SHP77 treated with DMSO at 0.1 percent for 48 hours (cell line): ENCODE measurements at places on chromosomes 12 and 14.

GRCh38 chr12:3303410-3304136, 187.4 kb upstream of the PRMT8 start:
- DNase-seq: peak; percentile 40

DNA sequence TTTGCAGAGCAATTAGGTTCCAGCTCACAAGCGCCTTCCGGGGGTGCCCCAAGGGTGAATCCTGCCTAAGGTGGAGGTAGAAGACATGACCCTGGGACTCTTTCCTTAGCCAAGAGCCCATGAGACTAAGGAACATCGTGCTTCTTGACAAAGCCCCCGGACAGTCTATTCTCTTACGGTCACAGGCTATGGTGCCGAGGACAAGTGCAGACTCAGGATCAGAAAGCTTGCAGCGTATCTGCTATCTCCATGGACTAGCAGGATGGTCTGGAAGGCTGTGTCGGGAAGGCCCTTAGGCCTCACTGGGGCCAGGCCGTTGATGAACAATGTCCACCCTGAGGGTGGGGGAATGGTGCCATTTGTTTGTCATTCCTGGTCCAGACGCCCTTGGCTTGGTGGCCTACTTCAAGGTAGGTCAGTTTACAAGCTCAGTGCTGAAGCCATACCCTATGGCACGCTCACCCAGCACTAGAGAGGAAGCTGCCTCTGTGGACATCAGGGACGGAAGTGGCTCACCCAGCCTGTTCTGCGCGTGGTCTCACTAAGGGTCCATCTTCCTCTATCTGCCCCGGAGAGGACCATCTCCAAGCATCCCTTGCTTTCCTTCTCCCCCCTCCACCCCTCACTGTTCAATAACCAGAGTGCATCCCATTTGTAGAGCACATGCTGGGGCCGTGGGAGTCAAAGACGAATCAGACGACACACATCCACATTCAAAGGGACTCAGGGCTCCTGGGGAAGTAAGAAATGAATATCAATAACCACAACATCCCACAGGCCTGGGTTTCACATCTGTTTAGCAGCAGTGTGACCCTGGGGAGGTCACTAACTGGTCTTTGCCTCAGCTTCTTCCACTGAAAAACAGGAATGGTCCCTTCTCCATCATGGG, 45.0 kb upstream of the IQSEC3 start:
- no peak for DNase-seq

- no peak for DNase-seq
These were observed 87.1 kb downstream of the FZD10 start for GRCh38 chr12:130249376-130249775.

GRCh38 chr12:873954-874353, 75.5 kb downstream of the RAD52 start:
- DNase-seq: no peak

- no peak for DNase-seq
These were observed 335.1 kb upstream of the OR4E1 start for GRCh38 chr14:22008766-22009165.

- DNase-seq: no peak
These were observed 168.1 kb downstream of the SNAPC1 start for GRCh38 chr14:61930101-61930857.

DNA sequence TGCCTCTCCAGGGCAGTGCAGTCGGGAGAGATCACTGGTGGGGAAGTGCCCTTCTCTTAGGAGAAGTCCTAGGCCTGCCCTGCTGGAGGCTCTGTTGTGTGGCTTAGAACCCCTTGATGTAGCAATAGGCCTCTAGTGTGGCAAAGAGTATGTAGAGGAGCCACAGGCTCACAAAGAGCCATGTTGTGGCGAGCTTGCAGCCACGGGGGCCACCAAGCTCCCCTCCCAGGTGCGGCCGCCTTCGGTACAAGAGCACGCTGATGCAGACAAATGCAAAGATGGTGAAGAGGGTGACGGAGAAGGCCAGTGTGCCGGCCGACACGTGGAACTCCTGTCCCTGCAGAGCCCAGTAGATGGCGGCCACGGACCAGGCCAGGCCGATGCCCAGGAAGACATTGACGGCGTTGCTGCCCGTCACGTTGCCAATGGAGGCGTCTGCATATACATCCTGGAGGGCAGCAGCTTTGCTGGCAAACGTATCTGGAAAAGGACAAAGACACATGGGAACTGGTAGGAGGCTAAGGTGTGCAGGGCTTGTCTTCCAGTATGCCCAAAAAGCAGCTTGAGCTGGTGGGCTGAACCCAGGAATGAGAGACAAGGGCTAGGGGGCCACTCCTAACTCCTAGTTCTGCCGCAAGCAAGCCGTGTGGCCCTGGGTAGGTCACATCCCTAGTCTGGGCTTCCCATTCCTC, 142.8 kb downstream of the SLC8A3 start:
- DNase-seq: peak; percentile 64

DNA sequence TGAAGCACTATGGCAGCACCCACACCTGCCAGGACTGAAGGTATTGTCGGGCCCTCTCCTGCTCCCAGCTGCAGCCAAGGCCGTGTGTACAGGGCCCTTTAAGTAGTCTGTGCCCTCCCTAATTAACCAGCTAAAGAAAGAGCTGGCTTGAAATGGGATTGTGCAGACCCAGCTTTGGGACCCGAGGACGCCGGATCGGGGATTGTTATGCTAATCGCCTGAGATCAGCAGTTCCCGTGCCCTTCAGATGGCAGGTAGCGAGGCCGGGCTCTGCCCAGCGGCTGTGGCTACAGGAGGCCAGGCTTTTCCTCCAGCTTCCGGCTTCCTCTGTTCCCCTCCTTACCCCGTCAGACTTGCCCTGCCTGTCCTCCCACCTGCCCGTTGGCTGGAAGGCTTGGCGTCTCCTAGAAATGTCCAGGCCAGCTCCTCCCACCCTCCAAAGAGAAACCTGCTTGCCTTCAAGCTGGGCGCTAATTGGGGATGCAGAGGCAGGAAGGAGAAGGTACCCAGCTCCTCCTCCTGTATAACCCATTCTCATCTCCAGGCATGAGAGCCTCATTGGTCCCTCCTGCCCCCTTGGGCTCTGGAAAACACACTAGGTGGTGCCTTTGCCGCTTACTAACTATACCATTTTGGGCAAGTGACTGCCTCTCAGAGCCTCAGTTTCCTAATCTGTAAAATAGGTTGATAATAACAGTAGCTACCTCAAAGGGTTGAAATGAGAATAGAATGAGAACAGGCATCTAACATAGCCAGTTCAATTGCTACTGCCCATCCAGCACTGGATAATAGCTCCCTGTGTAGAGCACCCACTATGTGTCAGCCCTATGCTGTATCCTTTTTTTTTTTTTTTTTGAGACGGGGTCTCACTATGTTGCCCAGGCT, 25.8 kb upstream of the MSI1 start:
- DNase-seq: peak; percentile 53

- no peak for DNase-seq
These were observed 268.9 kb downstream of the ETNK1 start for GRCh38 chr12:22893878-22894277.

DNA sequence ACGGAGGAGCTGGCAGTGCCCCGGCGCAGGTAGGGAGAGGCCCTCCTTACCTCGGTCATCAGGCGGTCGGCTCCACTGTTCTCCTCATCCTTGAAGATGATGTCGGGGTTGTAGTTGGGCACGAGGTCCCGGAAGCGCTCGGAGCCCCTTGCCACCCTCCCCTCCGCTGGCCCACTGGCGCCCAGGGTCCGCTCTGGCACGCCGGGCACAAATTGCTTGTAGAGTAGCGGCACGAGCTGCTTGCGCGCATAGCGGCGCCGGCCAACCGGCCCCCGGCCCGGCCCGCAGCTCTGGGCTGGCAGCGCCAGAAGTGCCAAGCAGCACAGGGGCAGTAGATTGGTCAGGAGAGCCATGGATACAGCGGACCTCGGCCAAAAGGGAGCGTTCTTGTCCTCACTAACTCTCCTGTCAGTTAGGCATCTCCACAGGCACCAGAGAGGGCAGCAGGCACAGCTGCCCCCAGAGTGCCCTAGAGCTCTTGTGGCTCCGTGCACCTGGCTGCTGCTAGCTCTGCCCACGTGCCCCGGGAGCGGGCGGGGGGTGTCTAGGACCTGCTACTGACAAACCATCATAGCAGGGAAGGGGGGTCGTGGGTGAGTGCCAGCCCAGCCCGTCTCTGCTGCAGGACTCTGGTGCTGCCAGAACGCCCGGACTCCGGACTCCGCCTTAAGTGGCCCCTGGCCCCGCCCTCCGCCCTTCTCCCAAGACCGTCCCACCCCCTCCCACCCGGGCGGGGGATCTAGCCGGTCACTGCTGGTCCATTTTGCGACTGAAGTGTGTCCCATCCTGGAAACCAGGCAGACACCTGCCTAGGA, at the start of gene DHH:
Gene DHH (minus strand): TSS at position 642 of the 815 bp plus-strand sequence. CDS start 289 bp downstream, at position 353.
- peak; percentile 49 for DNase-seq

- peak; percentile 51 for DNase-seq
These were observed 5.5 kb upstream of the GPR68 start for GRCh38 chr14:91249841-91250616.

- DNase-seq: no peak
These were observed 703 bp downstream of the TMED10 start for GRCh38 chr14:75175677-75176141.

GRCh38 chr14:94306047-94306978, 13.2 kb upstream of the SERPINA10 start:
- DNase-seq: no peak

DNA sequence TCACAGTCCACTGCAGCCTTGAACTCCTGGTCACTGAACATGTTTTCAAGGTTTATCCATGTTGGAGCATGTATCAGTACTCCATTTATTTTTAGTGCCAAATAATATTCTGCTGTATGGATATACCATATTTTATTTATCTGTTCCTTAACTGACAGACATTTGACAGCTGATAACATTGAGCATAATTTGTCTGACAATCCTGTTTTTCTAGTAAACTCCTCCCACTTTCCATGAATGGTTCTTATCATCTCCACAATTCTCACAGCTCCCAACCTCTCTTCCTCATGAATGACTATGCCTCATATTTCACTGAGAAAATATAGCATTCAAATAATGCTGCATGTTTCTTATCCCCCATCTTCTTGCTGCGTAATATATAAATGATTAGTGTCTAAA, 33.3 kb downstream of the COCH start:
- no peak for DNase-seq

- peak; percentile 91 for DNase-seq
These were observed 192.2 kb upstream of the PELI2 start for GRCh38 chr14:55926007-55926406.

GRCh38 chr14:39467889-39468524, 35.8 kb upstream of the FBXO33 start:
- peak; percentile 20 for DNase-seq

- DNase-seq: no peak
These were observed 231.2 kb upstream of the DCN start for GRCh38 chr12:91413581-91414546.

DNA sequence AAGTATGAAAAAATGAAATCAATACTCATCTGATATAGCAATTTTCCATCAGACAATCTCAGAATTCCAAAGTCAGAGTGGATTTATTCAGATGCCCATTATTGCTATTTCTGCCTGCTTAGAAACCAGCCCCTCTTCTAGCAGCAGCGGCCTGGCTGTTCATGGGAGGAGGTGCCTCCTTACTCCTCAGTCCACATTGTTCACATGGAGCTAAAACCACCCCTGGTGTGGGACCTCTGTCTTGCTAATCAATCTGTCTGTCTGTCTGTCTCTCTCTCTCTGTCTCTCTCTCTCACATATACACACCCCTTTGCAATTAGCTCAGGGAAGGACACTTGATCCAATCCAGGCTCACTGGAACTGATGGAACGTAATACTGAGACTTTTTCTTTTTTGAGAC, 176.1 kb downstream of the APAF1 start:
- DNase-seq: no peak

- DNase-seq: no peak
These were observed 8.0 kb downstream of the CCDC198 start for GRCh38 chr14:57485635-57486034.

- no peak for DNase-seq
These were observed 16.1 kb downstream of the ERP29 start for GRCh38 chr12:112029301-112029700.

DNA sequence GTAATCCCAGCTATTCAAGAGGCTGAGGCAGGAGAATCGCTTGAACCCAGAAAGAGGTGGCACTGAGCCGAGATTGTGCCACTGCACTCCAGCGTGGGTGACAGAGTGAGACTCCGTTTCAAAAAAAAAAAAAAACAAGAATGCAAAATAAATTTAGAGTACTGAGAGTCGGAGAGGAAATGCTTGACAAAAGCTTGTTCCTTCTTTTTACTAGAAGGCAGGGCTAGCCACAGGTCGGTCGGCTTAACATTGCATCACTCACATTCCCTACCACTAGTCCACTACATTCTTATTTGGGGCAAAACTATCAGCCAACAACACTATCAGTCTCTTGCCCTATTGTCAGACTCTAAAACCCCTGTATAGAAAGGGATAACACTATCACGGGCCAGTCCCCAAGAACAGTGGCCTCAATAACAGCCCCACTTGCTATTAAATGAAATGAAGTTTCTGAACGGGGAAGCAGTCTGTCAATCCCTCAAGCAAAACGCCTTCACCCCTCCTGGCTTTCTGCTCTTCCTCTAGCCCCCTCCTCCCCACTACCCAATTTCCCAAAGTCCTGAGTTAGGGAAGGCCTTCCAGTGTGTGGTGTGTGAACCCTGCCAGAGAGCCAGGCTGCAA, 1.0 kb downstream of the RNF41 start:
- no peak for DNase-seq

- no peak for DNase-seq
These were observed 127.6 kb upstream of the AMIGO2 start for GRCh38 chr12:47207340-47207717.

DNA sequence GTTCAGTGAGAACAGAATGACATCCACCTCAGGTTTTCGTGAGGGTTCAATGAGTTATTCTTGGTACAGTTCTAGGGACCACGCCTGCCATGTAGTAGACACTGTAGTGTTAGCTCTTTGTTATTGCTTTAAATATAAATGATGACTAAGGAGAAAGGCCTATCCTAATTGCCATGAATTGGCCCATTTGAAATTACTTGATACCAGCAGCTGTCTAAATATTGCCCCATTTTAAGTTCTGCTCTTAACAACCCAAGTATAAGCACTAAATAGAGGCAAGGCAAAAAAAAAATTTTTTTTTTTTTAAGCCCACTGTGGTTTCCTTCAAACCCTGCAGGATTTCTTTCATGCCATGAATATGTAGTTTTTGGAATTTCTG, 84.5 kb downstream of the BORCS5 start:
- no peak for DNase-seq

DNA sequence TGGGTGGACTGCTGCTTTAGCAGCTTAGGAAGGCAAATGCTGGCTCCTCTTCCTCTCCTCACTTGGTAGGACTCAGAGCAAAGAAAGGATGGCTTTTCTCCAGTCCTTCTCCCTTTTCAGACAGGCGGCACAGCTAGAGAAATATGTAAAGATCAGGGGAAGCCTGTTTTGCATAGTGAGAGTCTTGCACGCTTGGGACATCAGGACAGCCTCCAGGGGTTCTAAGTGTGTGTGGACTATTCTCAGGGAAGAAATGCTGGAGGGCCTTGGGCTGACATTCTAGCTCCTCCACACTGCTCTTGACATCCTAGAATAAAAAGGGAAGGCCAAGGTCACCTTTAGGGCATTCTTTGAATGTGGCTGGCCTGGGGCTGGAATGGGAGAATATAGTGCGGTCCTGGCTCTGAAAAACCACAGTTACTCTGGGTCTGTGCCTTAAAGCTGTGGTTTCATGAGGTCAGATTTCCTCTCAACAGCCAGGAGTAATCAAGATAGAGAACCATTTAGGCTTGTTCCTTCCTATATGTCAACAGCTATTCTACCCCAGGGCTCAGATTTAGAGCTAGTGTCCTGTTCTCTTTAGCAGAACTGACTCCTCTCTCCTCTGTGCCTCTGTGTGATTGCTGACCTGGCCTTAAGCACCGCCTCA, 24.3 kb downstream of the CMA1 start:
- no peak for DNase-seq

- DNase-seq: no peak
These were observed 163.0 kb upstream of the NUDT4 start for GRCh38 chr12:93214523-93215289.
